ENCODE measurements at places on chromosomes 16 and 17. TPM values are rescaled to one million over a fixed set of nuclear protein-coding genes. Genes with fewer than 3 reads are reported as not detected.
A peak's percentile ranks its signal among the peaks of the same experiment; 100 is the strongest.

Gene CLEC3A
- total RNA-seq, result not detected

Gene CPHXL2
- not detected for total RNA-seq

DNA sequence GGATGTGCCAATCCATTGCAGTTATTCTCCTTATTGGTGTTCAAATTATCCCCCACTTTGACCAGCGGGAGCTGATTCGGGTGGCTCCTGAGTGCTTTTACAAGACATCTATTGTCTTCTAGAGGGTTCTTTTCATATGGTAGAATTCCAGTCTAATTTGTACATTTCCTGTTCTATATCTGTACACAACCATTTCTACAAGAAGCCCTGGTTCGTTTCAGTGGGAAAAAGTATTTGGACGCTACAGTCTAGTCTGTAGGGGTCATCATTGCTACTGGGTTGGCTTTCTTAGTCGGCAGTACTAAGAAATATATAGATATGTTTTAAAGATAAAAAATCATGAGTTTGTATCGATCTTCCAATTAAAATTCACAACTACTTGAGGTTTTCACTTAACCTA is 262.6 kb downstream of the MAP2K6 start:
- no peak overlapping the region for H3K4me3 ChIP-seq
- H3K4me1 ChIP-seq, result no peaks in the 10 kb centered on the region
- no peaks in the 10 kb centered on the region for H3K36me3 ChIP-seq
- DNase-seq, result no peak
- H3K27me3 ChIP-seq, result no peaks in the 10 kb centered on the region
- no peak overlapping the region for H3K27ac ChIP-seq

- H3K27ac ChIP-seq, result no peak within 1 kb of the TSS
- no peaks in the 10 kb centered on the region for H3K36me3 ChIP-seq
- H3K4me3 ChIP-seq, result peak within 1 kb of the TSS; percentile 18
- H3K27me3 ChIP-seq, result peaks cover 17% of the 10 kb centered on the region
Measured at GRCh38 chr16:57628008-57628781, at the start of gene ADGRG1. TSS of gene ADGRG1 (plus strand) at chr16:57628630. CDS start at chr16:57650288, 21,658 bp downstream.

GRCh38 chr17:37255432-37255831 is 120.4 kb upstream of the C17orf78 start:
- no peaks in the 10 kb centered on the region for H3K4me1 ChIP-seq
- peaks cover 29% of the 10 kb centered on the region for H3K36me3 ChIP-seq
- no peaks in the 10 kb centered on the region for H3K27me3 ChIP-seq
- H3K4me3 ChIP-seq, result no peak overlapping the region
- no peak overlapping the region for H3K27ac ChIP-seq

DNA sequence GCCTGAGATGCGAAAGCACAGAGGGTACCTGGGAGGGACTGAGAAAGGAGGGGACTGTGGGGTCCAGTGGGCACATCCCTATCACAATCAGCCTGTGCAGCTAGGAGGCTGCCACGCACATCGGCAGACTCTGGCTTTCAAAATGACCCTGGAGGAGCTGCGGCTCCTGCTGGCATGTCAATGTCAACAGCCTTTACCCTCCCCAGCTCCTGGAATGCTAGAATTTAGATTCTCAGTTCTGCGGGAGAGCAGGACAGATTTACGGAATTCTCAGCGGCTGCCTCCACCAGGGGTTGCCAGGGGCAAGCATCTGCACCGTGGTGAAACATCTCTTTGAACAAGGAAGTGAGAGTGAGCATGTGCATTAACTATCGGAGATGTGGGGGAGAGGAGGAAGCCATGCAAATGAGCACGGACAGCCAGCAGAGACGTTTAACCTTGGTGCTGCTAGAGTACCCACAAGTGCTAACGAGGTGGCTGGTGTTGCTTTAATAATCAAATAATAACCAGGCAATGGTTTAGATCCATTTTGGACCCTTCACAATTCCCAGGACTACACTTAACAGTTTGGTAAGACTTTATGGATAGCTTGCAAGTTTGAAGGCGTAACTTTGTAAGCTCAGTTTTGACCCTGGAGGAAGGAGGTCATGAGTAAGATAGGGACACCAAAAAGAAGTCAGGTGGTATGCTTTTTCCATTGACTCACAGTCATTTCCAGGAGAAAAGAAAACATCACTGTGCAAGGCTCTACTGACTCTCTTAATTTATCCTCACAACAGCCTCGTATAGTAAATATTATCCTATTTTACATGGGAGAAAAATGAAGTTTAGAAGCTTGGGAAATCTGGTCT is 54.1 kb downstream of the XYLT1 start:
- peaks cover 5% of the 10 kb centered on the region for H3K36me3 ChIP-seq
- H3K27ac ChIP-seq, result peak overlapping the region; percentile 93
- peak; percentile 74 for DNase-seq
- peak overlapping the region; percentile 69 for H3K4me3 ChIP-seq

- DNase-seq, result no peak
- H3K27me3 ChIP-seq, result no peaks in the 10 kb centered on the region
- H3K36me3 ChIP-seq, result peaks cover 17% of the 10 kb centered on the region
- H3K4me3 ChIP-seq, result no peak overlapping the region
Measured at GRCh38 chr17:2420176-2420575, 19.3 kb upstream of the MNT start.

Gene SYT17
- not detected for total RNA-seq

DNA sequence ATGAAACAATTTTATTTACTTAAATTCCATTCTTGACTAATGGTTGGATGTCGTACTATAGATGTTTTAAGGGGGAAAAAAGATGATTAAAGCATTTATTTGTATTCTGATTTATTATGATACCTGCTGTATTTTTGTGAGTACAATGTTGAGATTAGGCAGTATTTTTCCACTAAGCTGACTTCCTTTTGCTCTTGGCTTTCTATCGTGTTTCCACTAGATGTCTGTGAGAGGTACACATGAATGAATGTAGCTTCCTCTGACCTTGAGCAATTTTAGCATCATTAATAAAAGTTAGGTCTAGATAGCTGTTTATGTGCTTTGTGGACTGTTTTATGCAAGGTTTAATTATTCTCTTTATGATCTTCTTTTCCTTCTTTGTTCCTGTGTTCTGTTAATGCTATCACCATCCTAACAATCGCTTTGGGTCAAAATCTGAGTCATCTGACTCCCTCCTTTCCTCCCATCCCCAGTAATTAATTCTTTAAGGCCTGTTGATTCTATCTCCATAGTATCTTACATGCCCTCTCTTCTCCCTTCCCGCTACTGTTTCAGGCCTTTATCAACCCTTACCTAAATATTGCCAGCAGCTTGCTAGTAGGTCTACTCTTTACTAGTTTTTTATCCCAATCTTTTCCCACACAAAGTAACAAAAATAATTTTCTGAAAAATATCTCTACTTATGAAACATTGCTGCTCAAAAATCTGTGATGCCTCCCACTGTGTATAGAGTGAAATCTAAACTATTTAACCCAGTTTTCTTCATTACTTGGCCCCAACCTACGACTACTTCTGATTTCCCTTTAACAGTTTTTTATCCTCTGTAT is 76.0 kb downstream of the VMP1 start:
- no peak for DNase-seq
- peaks cover 73% of the 10 kb centered on the region for H3K4me1 ChIP-seq
- H3K4me3 ChIP-seq, result peak overlapping the region; percentile 71
- H3K27me3 ChIP-seq, result no peaks in the 10 kb centered on the region

Gene TBC1D3K
- total RNA-seq, result not detected

GRCh38 chr16:85042606-85043005 is 15.0 kb downstream of the KIAA0513 start:
- no peaks in the 10 kb centered on the region for H3K27me3 ChIP-seq
- H3K36me3 ChIP-seq, result peaks cover 2% of the 10 kb centered on the region
- peaks cover 19% of the 10 kb centered on the region for H3K4me1 ChIP-seq
- DNase-seq, result no peak

DNA sequence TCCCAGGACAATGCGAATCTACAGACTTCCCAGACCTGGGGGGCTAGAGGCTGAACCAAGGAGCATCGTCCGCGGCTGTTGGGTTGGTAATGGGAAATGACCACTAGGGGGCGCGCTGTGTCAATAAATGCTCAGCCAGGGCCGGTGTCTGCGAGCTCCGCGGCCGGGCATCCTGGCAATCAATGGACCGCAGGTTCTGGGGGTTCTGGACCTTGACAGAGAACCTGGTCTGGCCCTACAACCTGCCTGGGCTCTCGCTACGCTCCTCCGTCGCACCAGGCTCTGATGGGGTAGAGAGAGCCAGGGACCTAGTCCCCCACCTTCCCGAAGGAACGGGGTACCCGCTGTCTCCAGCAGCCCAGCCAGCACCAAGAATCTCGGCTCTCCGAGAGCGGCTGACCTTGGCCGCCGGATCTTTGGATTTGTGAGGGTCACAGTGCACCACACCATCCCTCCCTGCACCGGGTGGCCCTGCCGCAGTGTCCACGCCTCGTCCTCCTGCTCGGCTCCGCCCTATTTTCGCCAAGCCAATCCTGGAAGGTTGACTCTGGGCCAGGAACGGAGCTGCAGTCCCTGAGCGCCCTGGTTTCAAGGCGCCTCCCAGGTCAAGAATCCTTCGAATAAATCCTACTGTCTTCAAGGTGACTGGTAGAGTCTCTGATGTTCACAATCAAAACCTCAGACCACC is 20.4 kb upstream of the BEAN1 start:
- peak; percentile 94 for DNase-seq
- peaks cover 4% of the 10 kb centered on the region for H3K27me3 ChIP-seq
- peak overlapping the region; percentile 72 for H3K4me3 ChIP-seq
- peaks cover 10% of the 10 kb centered on the region for H3K36me3 ChIP-seq
- H3K4me1 ChIP-seq, result peaks cover 24% of the 10 kb centered on the region

- H3K36me3 ChIP-seq, result no peaks in the 10 kb centered on the region
- peaks cover 35% of the 10 kb centered on the region for H3K4me1 ChIP-seq
- no peaks in the 10 kb centered on the region for H3K27me3 ChIP-seq
- peak overlapping the region; percentile 75 for H3K27ac ChIP-seq
Measured at GRCh38 chr17:78890498-78890897, 12.5 kb downstream of the CEP295NL start.

Gene ACE
- total RNA-seq, result 0.46 TPM

GRCh38 chr16:57993897-57994296 is 6.6 kb downstream of the ZNF319 start:
- peaks cover 11% of the 10 kb centered on the region for H3K36me3 ChIP-seq
- peaks cover 33% of the 10 kb centered on the region for H3K4me1 ChIP-seq
- H3K27me3 ChIP-seq, result no peaks in the 10 kb centered on the region

GRCh38 chr17:76079956-76080767 is 1.2 kb downstream of the ZACN start:
- peak; percentile 31 for DNase-seq
- H3K4me1 ChIP-seq, result peaks cover 37% of the 10 kb centered on the region
- H3K27me3 ChIP-seq, result peaks cover 31% of the 10 kb centered on the region

GRCh38 chr17:62882284-62882683 is 74.2 kb upstream of the MARCHF10 start:
- H3K27ac ChIP-seq, result no peak overlapping the region
- H3K27me3 ChIP-seq, result peaks cover 18% of the 10 kb centered on the region
- peaks cover 5% of the 10 kb centered on the region for H3K4me1 ChIP-seq

GRCh38 chr17:56656701-56657327 is 63.3 kb downstream of the NOG start:
- H3K27me3 ChIP-seq, result no peaks in the 10 kb centered on the region
- peaks cover 6% of the 10 kb centered on the region for H3K4me1 ChIP-seq
- no peak for DNase-seq
- H3K27ac ChIP-seq, result no peak overlapping the region
- H3K36me3 ChIP-seq, result no peaks in the 10 kb centered on the region
- no peak overlapping the region for H3K4me3 ChIP-seq

Gene CIITA
- 0.87 TPM for total RNA-seq

DNA sequence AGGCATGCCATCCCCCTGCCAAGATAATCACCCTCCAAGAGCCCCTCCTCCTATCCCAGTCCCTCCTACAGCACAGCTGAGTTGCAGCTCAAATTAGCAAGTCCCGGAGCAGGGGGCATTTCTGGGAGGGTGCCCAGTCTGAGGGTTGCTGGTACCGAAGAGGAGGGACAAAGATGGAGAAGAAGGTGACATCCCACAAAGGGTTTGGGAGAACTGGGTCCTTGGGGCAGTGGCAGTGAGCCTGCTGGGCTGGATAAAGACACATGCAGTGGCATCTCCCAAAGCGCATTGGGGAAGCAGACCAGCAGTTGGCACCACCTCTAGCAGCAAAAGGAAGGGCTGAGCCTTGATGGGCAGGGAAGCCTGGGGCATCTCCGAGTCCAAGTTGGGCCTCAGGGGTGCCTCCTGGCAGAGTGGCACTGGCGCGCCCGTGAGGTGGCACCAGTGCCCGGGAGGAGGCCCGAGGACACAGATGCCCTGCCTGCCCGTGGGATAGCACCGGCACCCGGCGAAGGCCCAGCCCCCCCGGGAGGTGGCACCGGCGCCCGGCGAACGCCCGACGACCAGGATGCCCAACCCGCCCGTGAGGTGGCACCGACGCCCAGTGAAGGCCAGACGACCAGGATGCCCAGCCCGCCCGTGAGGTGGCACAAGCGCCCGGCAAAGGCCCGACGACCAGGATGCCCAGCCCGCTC is 622 bp downstream of the TOM1L2 start:
- H3K4me3 ChIP-seq, result peak overlapping the region; percentile 72
- H3K27me3 ChIP-seq, result no peaks in the 10 kb centered on the region
- DNase-seq, result peak; percentile 46

Gene SBK1
- 6.5 TPM for total RNA-seq

DNA sequence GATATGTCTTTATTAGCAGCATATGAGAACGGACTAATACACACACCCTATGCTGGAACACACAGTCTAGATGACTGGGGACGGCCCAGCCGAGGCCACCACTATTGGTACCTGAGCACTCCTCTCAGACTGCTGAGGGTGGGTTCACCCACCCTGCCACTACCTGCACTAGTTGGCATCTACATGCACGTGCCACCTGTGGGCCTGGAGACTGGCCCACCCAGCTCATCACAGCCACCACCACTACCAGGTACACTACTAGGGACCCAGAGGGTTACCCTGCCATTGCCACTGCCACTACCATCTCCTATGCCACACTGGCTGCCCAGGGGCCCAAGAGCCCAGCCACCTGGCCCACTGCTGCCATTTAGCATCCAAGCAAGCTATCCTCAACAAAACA is 32.5 kb downstream of the MEAK7 start:
- H3K27ac ChIP-seq, result no peak overlapping the region
- DNase-seq, result no peak
- no peaks in the 10 kb centered on the region for H3K4me1 ChIP-seq

DNA sequence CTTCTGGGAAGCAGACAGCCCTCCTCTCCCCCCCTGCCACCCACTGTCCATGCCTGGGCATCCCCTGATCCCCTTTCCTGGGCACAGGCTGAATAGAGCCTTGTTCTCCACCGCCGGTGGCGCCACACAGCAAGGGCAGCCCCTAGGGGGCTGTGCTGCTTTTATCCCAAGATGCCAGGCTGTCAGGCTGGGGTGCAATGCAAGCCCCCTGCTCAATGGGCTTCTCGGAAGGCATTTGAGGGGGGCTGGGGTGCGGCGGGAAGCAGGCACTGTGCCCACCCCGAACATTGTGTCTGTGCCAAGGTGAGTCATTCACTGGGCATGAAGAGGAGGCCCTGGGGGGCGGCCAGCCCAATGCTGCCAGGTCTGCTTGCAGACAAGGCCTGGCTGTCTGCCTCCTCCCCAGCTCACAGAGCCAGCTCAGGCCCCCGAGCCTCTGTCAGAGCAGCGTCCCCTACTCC is 1.5 kb upstream of the GFAP start:
- peaks cover 25% of the 10 kb centered on the region for H3K27me3 ChIP-seq
- no peak for DNase-seq
- H3K4me1 ChIP-seq, result no peaks in the 10 kb centered on the region
- no peak overlapping the region for H3K4me3 ChIP-seq

- H3K4me3 ChIP-seq, result no peak overlapping the region
- no peak for DNase-seq
- no peaks in the 10 kb centered on the region for H3K27me3 ChIP-seq
- peaks cover 45% of the 10 kb centered on the region for H3K36me3 ChIP-seq
- peaks cover 3% of the 10 kb centered on the region for H3K4me1 ChIP-seq
- H3K27ac ChIP-seq, result no peak overlapping the region
Measured at GRCh38 chr17:28702752-28703150, 8.9 kb downstream of the PROCA1 start.

GRCh38 chr17:65892912-65893377 is 299.0 kb downstream of the CEP112 start:
- no peaks in the 10 kb centered on the region for H3K27me3 ChIP-seq
- no peaks in the 10 kb centered on the region for H3K36me3 ChIP-seq
- H3K4me1 ChIP-seq, result no peaks in the 10 kb centered on the region
- DNase-seq, result no peak
- H3K27ac ChIP-seq, result no peak overlapping the region
- no peak overlapping the region for H3K4me3 ChIP-seq
